ENCODE measurements at places on chromosomes 4 and X. TPM values are rescaled to one million over a fixed set of nuclear protein-coding genes. Genes with fewer than 3 reads are reported as not detected.
A peak's percentile ranks its signal among the peaks of the same experiment; 100 is the strongest.

The HSFX2 gene
- 0.64 TPM for total RNA-seq

DNA sequence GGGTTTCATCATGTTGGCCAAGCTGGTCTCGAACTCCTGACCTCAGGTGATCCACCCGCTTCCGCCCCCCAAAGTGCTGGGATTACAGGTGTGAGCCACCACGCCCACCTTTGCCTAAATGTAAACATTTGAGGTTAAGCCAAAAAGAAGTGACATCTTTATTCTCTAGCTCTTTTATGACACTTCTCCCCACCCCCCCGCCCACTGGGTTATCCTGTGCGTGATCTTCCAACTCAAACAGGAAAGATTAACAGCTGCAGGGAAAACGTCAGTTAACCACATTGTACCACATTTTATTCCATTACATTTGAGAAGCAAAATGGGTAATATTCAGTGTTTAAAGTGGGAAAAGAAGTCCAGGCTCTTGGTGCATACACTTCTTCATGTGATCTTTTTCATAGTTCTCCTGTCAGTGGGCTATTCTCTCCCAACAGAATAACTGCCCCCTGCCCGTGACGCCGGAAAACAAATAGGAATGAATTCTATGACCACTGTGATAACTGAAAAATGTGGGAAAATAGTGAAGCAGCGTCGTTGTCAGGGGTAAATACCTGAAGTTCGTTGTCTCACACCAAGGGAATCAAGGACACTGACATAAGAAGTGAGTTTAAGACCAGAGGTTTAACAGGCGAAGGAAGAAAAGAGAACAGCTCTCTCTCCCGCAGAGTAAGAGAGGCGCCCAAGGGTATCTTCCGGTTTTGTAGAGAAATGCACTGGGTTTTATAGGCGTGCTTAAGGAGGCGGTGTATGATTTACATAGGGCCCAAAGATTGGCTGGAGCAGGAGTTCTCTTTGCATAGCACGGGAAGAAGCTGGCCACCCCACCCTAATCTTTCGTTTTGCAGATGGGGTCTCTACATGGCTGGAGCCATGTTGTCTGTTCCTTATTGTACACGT lies 9.7 kb upstream of the SRD5A3 start:
- DNase-seq = no peak

DNA sequence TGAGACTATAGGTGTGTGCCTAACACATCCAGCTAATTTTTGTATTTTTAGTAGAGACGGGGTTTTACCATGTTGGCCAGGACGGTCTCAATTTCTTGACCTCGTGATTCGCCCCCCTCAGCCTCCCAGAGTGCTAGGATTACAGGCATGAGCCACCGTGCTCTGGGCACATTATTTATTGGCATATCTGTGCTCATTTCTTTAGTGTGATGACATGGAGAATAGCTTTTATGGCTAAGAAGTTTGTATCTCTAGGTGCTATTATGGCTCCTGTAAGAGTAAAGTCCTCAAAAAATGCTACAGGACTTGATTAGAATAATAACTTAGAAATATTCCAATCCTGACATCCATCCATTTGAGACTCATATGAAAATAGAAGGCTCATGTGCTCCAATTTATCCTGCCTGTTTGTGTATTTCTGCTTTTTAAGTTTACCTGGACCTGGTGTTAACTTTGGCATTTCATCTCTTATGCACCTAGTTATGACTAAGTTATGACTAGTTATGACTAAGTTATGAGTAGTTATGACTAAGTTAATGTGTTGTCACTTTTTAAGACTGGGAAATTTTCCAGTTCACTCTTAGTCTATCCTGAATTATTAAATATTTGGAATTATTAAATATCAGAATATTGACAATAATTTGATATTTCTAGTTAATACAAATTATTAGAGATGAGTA lies 36.4 kb upstream of the UNC5C start:
- DNase-seq = no peak

DNA sequence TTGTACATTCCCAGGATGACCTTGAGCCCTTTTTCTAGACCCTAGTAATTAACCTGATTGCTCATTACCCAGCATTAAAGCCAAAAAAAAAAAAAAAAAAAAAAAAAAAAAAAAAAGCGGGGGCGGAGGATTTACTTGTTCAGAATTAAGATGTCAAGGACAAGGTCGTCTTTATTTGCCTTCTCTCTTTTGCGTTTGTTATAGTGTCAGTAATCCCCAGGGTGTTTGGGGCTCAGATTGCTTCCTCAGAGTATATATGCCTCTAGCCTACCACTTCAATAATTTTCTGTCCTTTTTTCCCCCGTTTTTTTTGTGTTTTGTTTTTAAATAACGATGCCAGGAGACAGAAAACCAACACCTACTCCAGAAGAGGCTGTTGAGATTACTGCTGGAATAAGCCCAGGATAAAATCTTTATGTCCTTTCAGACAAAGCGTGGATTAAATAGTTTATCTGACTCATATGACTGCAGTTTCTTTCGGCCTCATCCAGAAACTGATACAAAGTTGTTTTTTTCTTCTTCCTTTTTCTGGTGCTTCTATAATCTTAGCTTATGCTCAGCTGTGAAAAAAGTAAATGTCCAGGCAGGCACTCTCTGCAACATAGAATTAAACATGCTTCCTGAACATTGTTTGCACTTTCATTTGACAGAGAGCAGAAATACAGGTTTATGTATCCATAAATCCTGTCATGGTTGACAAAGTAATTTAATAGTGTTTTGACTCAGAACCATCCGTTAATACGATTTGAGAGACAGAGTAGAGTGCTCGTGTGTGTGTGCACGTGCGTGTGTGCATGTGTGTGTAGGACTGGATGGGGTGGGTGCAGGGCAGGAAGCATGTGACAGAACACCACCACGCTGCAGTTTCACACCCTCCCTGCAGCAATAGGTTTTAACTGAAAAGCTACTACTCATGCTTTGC lies 138.6 kb downstream of the AFF1 start:
- DNase-seq = no peak

- DNase-seq = no peak
These were observed 72.6 kb upstream of the ARHGAP24 start for GRCh38 chr4:85402371-85402770.

- no peak for DNase-seq
These were observed 18.7 kb upstream of the ALG13 start for GRCh38 chrX:111662292-111662691.

The MAP3K15 gene
- not detected for total RNA-seq

- no peak for DNase-seq
These were observed 1.8 kb downstream of the WDR44 start for GRCh38 chrX:118347736-118348135.

GRCh38 chrX:19840899-19841648 lies 46.3 kb downstream of the SH3KBP1 start:
- peak; percentile 44 for DNase-seq

The FAM53A gene
- 9.5 TPM for total RNA-seq

DNA sequence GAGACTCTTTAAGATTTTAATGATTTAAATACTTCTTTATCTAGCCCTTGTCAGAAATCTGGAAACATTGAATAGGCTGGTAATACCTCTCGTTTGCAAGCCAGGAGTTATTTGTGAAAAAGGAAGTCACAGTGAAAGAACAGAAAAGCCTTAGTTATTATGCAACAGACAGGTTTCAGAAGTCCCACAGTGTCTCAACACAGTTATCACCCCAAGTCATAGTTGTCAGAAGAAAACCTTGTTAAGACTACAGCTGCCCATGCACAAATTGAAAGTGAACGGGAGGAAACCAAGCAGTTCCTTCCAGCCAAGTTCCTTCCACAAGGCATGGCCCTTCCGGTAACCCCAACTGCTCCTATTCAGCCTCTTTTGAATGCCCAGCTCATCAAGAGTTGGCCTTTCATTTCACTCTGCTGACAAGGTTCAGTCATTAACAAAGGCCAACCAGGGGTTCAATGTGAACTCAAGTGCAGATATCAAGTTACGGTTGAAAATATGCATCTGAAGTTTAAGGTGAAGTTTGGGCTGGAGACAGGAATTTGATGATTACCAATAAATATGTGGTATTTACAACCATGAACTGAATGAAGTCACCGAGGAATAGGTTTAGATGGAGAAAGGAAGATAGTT lies 15.6 kb downstream of the ALPK1 start:
- no peak for DNase-seq

DNA sequence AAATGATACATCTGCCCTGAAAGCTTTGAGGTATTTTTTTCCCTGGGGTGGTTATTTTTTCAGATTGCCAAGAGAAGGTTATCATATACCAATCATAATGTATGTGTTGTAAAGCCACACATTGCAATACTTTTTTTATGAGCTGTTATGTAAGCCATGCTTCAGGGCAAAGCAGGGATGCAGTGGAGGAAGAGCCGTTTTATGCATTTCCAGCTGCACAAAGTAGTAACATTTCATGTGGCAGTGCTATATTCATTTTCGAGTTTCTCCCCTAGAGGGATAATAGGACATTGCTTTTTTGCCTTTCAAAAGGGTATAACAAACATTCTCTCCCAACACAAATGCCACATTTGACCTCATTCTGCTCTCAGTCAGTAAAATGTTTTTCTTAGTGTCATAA lies 68.5 kb downstream of the GALNT7 start:
- DNase-seq = no peak

The SORBS2 gene
- 33.2 TPM for total RNA-seq

DNA sequence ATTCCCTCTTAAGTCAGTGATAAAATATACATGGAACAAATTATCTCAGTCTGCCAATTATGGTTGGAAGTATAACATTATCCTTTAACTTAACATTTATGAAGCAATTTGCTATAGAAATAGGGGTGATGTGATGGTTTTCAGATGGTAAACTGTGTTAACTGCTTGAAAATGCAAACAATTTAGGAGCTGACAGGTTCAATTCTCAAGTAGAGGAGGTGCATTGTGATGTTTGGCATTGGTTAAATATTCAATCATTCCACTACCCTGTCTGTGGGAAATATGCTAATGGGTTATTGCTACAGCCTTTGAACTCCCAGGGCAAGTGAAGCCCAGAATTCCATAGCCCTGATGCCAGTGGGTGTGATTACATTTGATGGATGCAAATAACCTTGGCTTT lies 243.4 kb upstream of the GK2 start:
- DNase-seq = no peak

GRCh38 chrX:71545364-71545763 lies 12.5 kb downstream of the OGT start:
- DNase-seq = no peak

DNA sequence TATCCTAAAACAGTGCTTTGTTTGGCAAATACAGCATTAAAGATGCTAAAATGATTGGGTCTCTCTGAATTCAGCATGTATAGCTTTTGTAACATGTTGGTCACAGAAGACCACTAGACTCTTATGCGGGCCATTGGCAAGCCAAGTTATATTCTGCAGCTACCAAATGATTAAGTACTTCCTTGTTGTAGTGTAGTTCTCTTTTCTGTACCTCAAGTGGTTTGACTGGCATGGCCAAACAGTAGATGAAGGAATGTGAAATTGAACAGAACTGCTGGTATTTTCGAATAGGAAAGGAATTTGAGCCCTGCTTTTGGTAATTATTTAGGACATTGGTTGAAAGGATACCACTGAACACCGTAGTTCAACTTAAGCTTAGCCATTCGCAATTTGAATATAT lies 193.9 kb upstream of the GPC4 start:
- no peak for DNase-seq

The MBNL3 gene
- total RNA-seq = 7.7 TPM

The DMD gene
- 334 TPM for total RNA-seq

- DNase-seq = no peak
These were observed 277.9 kb upstream of the KLF3 start for GRCh38 chr4:38386005-38386551.
